ENCODE measurements at places on chromosomes 2 and 18.

GRCh38 chr18:875912-876311 lies 28.8 kb upstream of the ADCYAP1 start:
- DNase-seq, result no peak

DNA sequence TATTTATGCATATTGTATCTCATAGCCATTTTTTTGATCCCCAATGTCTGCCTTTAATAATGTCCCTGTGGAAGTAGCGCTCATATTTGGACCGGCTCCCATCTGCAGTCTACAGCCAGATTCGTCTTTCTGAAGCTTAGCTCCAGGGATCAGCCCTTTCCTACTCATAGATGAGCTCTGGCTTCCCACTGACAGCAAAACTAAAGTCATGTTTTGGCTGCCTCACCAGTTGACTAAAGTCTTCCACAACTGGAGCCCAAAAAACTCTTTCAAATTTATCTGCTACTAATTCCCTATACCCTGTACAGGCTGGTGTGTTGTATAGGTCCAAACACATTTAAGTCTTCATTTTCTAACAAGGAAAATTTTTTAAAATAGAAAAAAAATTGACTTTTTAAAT lies 294.2 kb upstream of the HNMT start:
- DNase-seq, result no peak

DNA sequence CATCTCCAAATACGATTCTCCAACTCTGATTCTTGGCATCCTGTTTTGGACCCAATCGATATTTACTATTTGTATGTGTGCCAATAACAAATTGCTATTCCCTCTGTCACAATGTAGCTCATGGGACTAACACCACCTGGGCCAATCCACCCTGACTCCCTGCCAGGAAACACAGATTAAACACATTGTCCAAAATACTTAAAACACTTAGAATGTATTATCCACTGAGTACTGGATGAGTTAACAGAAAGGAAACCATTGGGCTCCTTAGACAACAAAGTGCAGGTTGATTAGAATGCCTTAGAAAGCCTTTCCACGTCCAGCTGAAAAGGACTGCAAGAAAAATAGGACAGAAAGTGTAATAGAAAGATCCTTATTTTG lies 79.4 kb upstream of the ARHGAP28 start:
- no peak for DNase-seq

DNA sequence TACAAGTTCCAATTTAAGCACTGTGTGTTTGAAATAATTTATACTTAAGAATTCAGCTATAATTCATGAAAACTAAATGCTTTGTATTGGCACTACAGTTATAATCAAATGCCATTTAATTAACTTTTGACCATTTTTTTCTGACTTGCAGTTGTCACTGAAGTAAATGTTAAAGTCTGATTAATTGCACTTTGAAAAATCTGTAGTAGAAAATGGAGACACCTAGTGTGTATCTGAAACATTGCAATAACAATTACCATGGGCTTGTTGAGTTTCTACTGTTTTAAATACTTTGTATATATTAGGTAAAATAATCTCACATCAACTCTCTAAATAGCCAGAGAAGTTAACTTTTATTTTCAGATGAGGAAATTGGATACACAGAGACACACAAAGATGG lies 458.6 kb upstream of the FSIP2 start:
- no peak for DNase-seq

DNA sequence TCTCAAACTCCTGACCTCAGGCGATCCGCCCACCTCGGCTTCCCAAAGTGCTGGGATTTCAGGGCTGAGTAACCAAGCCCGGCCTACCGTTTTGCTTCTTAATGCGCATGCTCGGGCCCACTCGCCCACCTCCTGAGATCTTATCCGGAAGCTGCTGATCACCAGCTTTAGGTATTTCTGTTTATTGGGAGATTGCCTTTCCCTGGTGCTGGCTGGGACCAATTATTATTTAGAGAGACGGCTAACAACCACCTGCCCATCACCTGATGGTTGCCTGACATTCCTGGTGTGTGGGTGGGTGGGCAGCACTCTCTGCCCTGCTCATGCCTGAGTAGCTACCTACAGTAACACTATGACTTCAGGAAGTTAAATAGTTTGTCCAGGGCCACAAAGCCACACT lies 56.3 kb upstream of the ZNF532 start:
- DNase-seq, result no peak

DNA sequence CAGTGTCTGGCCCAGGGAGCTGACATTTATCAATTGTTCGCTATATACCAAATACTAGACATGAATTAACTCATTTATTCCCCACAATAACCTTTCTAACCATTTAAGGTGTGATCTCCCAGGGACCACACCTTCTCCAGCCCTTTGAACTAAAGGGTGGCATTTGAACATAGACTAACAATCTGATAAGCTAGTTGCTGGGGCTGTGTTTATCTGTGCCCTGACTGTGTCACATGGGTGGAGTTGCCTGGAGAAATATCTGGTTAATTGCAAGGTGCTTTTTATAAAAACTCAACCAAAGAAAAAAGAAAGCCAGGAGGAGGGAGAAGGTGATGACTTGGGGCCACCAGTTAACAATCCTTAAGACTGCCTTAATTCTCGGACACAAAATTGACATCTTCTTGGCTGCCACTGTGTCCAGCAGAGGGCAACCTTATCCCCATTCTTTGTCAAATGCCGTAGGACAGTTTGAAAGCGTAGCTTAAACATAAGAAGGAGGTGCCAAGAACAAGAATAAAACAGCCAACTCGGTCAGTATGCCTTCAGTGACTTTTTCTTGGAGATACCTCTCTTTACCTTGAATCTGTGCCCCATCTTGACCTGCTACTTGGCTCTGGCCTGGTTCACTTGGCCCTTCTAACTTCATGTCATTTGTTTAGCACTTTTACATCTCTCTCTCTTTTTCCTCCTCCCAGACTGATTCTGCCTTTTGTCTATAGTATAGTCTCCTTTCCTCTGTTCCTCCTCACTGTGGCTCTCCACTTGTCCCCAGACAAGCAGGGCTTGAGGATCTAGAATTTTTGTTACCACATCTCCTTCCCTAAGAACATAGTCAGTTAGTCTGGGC lies 183.4 kb downstream of the MYO3B start:
- peak; percentile 36 for DNase-seq

DNA sequence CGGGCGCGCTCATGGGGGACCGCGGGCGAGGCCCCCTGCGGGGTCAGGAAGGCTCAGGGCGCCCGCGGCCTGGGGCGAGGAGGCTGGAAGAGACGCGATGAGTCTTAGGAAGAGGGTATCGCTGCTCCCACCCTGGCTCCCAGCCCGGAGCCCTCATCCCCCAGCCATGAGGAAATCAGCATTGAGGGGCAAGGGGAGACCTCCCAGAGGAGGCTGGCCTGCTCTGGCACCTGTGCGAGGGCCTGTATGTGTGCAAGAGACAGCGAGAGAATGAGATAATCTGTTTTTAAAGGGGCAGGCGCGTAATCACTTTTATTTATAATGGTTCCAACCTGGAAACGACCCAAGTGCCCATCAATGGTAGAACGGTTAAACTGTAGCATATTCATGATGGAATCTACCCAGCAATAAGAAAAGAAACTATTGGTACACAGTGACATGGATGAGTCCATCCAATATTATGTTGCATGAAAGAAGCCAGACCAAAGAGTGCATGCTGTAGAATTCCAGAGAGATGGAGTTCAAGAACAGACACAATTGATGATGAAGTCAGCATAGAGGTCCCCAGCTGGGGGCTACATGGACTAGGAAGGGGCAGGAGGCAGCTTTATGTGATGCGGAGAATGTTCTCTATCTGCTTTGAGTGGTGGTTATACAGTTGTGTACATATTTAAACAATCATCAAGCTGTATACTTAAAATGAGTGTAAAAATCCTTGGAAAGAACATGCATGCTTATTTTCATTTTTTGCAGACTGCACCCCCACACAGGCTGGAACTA lies 14.4 kb downstream of the FBXO41 start:
- DNase-seq, result no peak

DNA sequence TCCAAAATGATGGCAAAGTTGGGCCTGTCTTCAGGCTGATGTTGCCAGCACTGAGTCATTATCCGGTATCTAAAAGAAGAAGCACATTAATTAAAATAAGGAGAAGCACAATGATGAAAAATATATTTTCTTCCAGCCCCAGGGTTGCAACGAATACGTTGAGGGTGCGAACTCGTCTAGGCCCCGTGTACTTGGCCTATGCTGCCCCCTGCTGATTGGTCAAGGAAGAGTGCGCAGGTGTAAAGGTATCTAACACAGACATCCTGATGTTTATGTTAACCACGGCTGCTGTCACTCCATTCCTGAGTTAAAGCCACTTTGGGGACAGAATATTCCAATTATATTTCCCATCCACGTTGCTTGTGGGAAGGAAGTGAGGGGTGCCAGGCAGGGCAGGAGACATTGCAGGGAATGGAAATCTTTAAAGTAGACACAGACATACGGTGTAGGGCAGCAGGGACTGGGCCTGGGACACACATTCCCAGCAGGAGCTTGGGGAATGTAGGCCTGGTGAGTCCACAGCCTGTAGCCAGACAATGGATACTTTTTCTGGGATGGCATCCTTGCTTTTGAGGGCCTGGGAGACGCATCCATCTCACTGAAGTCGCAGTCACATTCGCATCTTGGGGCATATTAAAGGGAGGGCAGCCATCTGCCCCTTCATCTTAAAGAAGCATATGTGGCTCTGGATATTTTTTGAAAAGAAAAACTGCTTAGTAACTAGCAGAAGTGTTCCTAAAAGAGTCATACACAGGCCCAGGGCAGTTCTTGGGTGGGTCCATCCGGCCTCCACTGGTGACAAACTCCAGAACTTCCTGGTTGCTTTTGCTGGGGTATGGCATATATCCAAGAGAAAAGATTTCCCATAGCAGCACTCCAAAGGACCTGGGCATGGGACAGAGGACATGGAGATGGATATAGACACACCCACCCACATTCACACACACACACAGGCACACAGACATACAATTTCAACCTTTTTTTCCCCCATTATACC lies 81.9 kb downstream of the CLIP4 start:
- DNase-seq, result peak; percentile 76

DNA sequence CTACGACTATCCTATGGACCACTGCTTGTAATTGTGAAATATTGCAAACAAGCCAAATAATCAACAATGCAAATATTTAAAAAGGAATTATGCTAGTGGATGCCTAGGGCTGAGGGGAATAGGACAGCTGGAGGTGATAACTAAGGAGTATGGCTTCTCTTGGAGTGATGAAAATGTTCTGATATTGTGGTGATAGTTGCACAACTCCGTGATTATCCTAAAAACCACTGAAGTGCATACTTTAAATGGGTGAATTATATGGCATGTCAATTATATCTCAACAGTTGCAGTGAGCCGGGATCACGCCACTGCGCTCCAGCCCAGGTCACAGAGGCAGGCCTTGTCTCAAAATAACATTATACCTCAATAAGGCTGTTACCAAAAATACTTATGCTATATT lies 125.1 kb upstream of the SH3BP4 start:
- DNase-seq, result no peak

DNA sequence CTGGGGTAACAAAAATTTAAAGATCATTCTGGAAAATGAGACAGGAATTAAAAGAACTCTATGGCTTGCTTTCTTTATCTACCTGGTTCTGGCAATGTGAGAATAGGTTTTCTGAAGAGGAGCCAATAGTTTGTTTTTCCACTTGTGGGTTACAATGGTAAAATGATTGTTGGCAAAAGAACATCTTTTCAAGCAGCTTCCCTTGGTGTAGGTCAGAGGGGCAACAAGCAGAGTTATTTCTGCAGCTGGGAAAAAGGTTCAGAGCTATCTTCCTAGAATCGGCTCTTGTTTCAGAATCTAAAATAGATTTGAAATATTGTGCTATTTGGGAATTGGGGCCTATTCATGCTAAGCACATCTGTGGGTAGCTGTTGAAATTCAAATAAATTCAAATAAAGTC lies 11.5 kb upstream of the TSPYL6 start:
- no peak for DNase-seq

- DNase-seq, result no peak
Measured at GRCh38 chr2:231396058-231396821, 730 bp downstream of the B3GNT7 start.

- no peak for DNase-seq
Measured at GRCh38 chr18:36589857-36590543, 238.8 kb downstream of the TPGS2 start.

- DNase-seq, result no peak
Measured at GRCh38 chr2:105032476-105032875, 5.4 kb upstream of the MRPS9 start.

GRCh38 chr18:61664419-61665084 lies 228.3 kb downstream of the RNF152 start:
- no peak for DNase-seq

DNA sequence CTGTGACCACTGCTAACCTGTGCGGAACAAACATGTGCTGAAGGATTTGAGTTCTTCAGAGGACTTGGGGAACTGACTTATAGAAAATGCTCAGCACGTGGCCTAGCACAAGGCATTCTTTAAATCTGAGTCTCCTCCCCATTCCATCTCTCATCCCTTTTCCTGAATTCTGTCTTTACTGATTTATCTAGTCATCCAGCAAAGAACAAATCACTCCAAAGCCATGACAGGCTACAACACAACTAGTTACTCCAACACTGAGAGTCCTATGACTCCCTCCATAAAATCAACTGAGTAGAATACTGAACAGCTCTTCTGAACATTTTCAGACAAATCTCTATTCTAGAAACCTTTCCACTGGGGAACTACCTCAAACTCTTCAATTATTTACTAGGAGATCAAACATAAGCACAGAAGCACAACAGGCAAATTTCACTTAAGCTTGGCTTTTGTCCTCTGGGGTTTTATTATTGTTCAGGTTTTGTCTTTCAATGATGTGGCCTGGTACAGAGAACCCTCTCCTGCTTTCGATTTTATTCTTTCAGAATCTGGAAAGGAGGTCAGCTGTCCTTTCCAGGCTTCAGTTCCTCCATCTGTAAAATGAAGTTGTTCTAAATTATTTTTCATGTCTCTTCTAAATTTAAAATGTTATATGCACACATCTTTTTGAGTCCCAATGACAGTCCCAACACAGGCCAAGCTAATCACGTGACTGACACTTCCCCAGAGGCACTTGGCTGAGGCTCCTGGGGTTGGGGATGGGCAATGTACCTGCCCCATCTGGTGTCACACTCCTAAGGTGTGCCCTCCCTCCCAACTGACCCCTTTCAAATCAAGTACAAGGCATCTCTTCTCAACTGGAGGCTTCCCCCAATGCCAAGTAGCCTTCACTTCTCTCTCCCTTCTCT lies 31.8 kb downstream of the RNU4ATAC start:
- no peak for DNase-seq

DNA sequence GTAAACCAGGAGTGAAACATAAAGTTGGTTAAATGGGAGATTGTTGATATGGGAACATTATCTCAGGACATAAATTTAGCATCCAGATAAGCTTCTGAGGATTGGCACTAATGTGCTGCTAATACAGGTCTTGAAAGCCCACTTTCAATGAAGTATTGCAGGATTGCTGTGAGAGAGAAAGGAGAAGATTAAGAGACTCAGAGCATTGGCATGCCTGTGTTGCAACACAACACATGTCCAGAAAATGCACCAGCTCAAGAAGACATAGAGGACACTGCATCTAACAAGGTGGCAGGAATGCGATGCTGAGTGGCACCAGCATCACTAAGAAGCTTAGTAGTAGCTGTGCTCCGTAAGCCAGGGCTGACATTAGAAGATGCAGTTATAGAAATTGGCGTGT lies 728.9 kb downstream of the SUCLG1 start:
- DNase-seq, result no peak

GRCh38 chr18:77323640-77324299 lies 74.1 kb downstream of the GALR1 start:
- no peak for DNase-seq

- DNase-seq, result no peak
Measured at GRCh38 chr2:109707281-109708147, 86.6 kb upstream of the RGPD5 start.

GRCh38 chr2:226123300-226123699 lies 676.3 kb downstream of the IRS1 start:
- no peak for DNase-seq
